ENCODE measurements at places on chromosomes 1 and 21.

GRCh38 chr1:41741244-41741643 is 177.5 kb downstream of the HIVEP3 start:
- no peak for DNase-seq

DNA sequence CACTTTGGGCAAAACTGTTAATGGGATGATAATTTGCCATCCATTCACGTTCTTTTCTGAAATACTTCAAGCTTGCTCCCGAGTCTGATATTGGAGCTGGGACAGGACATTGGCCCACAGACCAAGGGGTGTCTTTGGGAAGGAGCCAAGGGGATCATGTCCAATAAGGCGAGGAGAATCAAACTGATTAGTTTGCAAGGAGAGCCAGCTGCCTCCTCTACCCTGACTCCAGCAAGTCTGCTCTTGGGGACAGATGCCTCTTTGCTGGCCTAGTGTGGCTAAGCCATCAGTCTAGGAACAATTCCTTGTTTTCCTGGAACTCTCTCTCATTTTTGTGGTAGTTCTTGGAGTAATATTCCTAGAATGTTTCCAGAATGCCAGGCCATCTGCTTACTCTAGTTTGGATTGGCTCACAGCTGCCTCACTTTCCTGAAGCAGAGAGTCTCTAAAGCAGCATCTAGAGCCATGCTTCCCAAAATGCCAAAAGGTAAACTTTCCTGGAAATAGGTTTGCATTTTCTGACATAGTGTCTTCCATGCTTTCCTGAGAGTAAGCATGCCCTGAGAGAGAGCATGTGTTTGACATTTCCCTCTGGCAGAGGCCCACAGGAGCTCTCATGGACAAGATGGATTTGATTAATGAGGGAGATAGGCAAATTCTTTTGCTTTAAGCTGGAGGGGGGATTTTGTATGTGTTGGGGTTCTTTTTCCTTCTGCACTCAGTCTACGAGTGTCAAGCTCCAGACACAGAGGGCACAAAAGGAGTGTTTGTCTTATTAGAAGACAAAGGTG is 145.6 kb downstream of the GDAP2 start:
- DNase-seq: no peak

GRCh38 chr1:34406833-34407539 is 230.3 kb downstream of the C1orf94 start:
- DNase-seq: peak; percentile 27

DNA sequence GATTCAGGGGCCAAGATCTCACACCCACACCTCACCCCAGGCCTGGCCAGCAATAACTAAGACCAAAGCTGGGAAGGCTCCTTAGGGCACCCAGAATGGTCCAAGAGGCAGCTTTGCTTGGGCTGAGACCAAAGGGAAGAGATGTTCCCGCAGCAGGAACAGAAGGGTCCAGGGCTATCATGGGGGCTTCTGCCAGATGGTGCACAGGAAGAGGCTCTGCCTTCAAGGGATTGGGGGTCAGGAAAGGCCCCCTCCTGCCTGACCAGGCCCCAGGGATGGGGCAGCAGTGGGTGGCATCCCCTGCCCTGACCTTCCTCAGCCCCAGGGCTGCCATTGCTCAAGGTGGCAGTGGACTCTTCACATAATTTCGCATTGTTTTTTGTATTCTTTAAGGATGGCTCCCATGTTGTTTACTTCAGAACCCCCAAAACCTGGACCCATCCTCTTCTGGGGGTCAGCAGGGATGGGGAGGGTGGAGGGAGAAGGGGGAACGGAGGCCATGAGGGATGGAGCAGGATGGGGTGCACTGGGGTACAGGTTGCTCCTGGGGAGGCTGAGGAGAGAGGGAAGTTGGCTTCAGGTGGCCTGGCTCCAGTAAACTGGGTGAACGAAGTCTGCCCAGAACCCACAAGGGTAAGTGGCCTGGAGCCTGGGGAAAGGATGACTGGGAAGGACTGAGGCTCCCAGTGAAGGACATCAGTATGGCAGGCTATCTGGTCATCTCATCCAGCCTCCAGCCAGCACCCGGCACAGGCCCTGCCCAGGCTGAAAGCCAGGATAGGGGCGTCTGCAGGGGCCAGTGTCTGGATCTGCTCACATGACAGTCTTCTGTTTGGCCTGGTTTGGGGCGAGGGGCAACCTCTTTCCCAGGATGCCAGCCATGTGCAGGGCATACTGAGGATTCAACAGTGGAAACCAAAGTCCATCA is 2.6 kb upstream of the NADK start:
- DNase-seq: no peak

DNA sequence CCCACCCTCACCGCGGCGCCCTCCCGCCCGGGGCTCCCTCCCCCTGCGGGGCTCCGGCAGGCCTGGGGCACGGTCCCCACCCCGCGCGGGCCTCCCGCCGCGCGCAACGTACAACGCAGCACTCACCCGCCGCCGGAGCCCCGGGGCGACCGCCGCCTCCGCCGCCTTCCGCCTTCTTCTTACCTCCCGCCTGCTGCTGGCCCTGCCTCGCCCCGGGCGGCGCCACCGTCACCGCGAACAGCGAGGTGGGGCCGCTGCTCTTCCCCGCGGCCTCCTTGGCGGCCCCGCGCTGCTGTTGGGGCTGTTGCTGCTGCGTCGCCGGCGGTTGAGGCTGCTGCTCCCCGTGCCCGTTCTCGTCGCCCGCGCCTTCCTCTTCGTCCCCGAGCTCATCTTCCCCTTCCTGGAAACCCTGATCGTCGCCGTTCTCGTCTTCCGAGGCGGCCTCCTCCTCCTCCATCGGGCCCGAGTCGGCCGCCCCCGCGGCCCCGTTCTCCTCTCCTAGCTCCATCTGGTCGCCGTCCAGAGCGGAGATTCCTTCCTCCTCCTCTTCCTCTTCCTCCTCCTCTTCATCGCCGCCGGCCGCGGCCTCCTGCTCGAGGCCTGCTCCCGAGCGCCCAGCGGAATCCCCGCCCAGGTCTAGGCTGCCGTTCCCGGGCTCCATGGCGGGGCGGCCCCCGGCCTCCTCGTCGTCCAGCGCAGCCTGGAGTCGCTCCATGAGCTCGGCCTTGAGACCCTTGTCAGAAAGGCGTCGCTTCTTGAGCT is 671 bp downstream of the HNRNPU start:
- DNase-seq: no peak

DNA sequence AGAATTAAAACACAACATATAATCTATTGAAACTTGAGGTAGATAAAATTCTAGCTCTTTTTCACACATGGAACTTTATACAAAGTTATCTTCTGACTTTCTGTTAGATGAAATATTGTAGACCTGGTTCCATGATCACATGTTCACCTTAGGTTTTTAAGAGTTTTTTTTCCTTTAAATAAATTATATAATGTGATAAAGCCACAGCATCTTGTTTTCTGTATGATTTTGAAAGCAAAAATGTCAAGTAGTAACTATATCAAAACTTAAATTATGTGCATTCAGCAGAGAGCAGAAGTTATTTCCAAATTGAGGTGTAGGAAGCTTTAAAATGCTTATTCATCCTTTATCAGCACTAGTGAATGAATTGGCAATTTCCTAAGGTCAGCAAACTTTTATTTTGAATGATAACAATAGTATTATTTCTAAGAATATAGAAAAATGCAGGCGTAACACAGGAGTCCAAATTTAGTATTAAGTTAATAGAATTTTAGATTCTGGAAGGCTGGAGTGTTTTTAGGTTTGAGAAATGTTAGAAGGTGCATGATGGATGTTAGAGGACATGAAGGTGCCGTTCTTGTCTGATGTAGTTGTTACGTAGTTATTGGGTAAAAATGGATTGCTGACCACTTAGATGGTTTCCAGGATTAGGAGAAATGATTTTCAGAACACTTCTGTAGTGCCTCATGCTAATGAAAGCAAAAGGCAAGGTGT is 17.5 kb downstream of the BACH1 start:
- DNase-seq: no peak

DNA sequence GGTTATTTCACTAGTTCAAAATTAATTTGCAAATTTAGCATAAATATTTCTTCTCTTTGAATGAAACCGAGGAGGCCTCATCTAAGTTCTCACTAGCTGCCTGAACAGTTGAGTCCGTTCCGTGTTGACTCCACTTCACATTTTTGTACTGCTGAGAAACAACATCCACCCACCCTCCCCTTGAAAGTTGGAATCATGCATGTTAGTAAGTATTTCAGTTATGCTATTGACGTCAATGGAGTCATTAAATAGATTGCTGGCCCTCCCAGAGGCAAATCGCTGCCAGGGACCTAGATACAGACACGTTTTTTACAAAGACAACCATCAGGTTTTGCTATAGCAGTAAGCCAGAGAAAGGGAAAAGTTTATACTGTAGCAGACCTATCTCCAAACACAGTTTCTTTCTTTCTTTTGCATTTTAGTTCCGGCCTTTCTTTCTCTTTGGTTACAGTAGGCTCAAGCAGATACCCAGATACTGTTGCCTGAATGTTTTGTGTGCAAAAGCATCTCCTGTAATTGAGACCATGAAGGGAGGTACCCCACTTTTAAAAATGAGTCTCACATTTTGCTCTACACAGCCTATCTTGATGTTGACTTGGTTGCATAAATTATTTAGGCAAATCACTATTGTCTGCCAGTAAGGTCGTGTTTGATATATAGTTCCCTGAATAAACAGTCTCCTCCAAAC is 262.6 kb upstream of the SGIP1 start:
- DNase-seq: peak; percentile 97

- no peak for DNase-seq
Measured at GRCh38 chr1:167492481-167492910, 25.8 kb downstream of the CD247 start.

- no peak for DNase-seq
Measured at GRCh38 chr1:244843148-244843978, 7.9 kb downstream of the COX20 start.

DNA sequence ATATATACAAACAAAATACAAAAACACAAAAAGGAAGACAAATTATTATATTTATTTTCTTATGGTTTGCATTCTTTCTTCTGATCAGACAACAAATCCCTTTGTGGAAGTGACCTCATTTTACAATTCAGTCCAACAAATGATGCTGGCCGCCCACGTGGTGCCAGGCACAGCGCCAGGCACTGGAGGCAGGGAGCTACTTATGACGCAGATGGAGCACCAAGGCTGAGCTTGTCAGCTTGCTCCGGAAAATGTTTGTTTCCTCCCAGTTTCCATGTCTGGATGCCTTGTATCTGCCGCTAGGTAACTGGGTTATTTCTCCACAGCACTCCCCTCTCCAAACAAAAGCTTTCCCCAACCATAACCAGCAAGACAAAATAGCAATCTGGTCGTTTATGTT is 30.7 kb upstream of the CD34 start:
- DNase-seq: no peak

- no peak for DNase-seq
Measured at GRCh38 chr1:33684396-33685179, 179.3 kb upstream of the HMGB4 start.
